ENCODE measurements at places on chromosomes 12 and 14.

DNA sequence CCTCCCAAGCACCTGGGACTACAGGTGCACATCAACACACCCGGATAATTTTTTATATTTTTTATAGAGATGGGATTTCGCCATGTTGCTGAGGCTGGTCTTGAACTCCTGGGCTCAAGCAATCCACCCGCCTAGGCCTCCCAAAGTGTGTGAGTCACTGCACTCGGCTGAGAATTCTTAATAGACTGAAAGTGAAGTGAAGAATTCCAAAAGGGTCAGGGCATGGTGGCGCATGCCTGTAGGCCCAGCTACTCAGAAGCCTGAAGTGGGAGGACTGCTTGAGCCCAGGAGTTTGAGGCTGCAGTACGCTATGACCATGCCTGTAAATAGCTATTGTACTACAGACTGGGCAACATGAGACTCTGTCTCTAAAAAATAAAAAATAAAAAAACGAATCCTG is 43.7 kb downstream of the TCHP start:
- no peak for DNase-seq

DNA sequence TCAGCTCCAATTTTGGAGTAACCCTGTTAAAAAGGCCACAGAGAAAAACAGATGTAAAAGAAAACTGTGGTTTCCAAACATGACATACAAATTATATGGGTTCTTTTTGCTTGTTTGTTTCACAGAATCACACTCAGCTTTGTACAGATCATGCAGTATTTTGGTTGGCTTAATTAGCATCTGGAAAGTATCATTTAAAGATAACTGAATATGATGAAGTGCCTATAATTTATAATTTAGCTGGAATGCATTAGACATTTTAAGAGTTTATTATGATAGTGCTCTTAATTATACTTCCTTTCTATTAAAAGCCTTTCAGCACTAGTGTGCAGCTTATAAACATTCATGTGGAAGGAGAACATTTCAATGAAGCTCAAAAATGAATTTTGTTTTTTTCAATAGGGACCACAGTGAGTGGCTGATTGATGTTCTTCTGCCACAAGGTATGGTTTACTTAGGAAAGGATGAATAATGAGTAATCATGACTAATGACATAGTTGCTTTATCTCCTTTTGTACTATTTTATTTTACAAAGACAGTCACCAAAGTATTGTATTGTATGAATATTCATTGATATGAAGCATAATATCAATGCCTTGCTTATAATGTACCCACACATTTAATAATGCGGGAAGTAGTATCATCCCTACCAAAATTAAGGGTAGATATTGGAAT is 98.3 kb downstream of the UNC79 start:
- DNase-seq, result no peak

- no peak for DNase-seq
These were observed 793.6 kb downstream of the GALC start for GRCh38 chr14:87199381-87199780.

DNA sequence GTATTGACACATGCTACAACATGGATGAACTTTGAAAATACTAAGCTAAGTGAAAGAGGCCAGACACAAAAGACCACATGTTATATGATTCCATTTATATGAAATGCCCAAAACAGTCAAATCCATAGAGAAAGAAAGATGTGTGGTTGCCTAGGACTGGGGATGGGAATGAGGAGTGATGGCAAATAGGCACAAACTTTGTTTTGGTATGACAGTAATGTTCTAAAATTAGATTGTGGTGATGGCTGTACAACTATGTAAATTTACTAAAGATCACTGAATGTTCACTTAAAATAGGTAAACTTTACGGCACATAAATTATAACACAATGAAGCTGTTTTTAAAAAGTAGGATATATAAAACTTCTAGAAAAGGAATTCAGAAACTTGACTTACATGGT is 41.7 kb downstream of the PPP1R13B start:
- DNase-seq, result no peak

DNA sequence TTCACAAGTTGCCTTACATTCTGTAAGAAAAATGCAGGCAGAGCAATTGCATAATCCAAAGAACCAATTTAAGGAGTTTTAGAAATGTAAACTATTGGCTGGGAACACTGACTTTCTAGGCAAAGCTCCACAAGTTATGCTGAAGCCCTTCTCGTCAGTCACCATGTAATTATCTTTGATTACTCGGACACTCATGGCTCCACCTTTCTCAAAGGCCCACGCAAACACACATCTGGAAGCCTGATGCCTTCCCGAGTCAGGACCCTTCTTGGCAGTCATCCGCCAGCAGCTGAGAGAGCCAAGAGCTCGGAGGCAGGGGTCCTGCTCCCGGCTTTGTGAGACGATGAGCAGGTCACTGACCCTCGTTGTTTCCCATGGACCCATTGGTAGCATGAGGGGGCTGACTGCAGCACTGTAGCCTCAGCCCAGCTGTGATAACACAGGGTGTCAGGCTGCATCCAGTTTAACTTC is 202.2 kb downstream of the TMEM132D start:
- DNase-seq, result no peak

DNA sequence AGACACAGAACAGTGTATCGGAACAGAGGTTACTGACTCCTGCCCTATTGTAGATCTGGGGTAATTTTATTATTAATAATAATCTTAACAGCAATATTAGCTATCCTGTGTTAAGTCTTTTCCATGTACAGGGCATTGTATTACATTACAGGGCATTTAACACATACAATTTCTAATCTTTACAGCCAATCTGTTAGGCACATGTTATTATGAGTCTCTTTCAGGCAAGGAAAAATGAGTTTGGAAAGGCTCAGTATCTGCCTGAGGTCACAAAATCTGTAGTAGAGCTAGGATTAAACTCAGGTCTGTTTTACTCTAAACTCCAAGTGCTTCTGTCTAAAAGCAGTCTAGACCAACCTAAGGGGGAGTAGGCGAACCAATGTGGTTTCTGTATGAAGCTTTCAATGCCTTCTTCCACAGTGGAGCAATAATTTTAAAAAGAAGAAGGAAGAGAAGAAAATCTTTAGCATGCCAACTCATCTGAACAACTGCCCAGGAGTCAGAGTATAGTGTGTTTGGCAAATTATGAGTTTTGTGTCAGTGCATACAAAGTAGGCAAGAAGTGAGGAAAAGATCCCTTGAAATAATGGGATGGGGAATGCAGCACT is 192.6 kb downstream of the CHST11 start:
- no peak for DNase-seq

DNA sequence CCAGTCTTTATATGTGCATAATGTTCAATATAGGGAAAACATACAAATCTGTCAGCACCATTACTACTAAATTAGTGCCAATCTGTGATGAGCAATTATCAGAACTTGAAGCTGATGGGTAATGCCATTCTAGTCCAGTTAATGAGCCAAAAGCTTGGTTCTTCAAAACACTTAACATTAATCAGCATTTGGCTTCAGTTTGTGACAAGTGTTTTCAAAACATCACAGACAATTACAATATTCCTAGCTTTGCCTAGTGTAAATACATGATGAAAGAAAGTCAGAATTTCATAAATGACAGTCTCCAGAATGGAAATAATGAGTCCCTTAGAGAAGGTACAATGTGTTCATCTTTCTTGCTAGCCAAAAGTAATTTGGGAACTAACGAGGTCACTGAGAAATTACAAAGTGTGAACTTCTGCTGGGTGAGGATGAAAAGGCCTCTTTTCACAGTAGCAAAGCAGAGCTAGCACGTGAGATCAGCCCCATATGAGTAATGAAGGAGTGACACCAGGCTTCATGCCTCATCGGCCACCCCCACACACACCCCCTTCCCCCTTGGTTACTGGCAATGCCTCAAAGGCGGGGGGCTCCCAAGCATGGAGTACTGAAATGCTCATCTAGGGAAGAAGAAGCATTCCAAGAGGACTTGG is 180.6 kb upstream of the EEA1 start:
- no peak for DNase-seq

GRCh38 chr12:96472384-96472783 is 17.0 kb upstream of the CFAP54 start:
- no peak for DNase-seq

DNA sequence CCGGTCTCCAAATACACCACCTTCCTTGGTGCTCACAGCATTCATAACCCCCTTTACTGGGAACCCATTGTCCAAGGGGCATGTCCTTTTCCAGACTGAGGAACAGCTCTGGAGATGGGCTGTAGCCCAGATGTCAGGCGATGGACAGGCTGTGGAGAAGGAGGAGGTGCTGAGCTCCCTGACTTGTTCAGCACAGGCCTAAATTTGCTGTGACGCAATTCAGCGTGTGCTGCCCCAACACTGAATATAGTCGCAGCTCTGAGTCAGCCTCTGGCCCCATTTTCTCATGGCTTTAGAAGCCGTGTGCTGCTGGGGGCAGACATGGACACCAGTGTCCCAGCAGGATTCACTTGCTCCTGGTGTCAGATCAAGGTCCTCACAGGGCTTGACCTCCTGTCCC is 269.1 kb downstream of the EMP1 start:
- no peak for DNase-seq

GRCh38 chr12:46357438-46358324 is 14.9 kb downstream of the SLC38A2 start:
- DNase-seq, result no peak

GRCh38 chr14:59317798-59318505 is 129.5 kb downstream of the DAAM1 start:
- no peak for DNase-seq

DNA sequence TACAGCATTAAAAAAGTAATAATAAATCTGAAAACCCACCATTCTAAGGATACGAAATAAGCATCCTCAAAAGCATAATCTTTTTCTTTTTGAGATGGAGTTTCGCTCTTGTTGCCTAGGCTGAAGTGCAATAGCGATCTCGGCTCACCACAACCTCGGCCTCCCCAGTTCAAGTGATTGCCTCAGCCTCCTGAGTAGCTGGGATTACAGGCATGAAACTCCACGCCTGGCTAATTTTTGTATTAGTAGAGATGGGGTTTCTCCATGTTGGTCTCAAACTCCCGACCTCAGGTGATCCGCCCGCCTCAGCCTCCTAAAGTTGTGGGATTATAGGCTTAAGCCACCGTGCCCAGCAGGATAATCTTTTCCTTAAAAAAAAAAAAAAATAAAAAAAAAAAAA is 4.3 kb downstream of the CCNT1 start:
- no peak for DNase-seq

- no peak for DNase-seq
These were observed 1096.5 kb downstream of the FSCB start for GRCh38 chr14:43410631-43411030.

DNA sequence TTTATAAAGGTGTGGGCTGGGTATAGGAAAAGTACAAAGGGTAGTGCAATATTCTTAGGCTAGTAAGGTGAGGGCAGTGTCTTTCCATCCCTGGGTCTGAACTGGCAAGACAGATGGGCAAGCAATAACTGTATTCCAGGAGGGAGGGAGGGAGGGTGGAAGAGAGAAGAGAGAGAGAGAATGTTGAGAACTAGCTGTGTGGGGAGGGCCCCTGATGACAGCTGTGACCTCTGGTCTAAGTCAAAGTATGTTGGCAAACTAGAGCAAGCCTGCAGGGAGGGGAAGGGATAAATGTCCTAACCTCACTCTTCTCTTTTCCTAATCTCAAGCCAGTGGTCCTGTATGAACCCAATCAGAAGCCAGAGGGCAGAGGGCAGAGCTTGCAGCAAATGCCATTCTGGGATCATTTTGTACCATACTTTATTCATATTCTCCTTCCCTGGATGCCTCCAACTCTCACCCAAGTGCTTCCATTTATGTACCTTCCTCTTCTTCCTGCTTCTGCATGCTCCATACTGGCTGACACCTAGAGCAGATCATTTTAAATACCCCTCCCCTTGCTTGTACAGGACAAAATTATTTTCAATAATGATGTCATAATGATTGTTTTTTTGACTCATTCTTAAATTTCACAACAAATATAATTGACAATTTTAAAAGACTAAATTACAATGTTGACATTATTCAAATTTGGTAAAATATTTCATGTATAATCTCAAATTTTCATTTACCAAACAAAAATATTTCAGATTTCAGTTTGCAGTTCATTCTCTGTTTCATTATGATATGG is 75.9 kb downstream of the AKAP6 start:
- no peak for DNase-seq

- no peak for DNase-seq
These were observed 10.0 kb upstream of the KRT82 start for GRCh38 chr12:52415870-52416750.

DNA sequence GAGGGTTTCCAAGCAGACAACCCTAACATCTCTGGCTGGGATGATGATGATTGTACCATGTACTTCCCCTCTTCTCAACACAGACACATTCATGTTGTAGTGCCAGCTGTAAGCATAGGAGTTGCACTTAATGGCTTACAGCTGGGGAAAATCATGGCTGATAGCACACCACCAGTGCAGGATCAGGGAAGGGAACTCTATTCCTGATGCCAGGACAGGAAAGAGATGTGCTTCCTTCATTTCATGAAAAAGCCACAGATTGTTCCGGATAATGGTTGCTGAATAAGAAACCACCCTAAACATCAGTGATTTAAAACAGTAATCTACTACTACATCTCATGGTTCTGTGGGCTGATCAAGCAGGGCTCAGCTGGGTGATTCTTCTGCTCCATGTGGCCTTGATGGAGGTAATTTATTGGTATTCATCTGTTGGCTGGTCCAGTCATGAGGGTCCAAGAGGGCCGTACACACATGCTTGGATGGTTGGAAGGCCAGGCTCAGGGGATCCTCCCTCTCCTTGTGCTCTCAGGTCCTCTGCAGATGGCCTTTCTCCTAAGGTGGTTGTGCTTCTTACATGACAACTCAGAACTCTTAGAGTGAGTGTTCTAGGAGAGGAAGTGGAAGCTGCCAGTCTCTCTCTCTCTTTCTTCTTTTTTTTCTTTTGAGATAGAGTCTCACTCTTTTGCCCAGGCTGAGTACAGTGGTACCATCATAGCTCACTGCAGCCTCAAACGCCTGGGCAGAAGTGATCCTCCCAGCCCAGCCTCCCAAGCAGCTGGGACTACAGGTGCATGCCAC is 16.5 kb downstream of the TRAF3 start:
- DNase-seq, result no peak

DNA sequence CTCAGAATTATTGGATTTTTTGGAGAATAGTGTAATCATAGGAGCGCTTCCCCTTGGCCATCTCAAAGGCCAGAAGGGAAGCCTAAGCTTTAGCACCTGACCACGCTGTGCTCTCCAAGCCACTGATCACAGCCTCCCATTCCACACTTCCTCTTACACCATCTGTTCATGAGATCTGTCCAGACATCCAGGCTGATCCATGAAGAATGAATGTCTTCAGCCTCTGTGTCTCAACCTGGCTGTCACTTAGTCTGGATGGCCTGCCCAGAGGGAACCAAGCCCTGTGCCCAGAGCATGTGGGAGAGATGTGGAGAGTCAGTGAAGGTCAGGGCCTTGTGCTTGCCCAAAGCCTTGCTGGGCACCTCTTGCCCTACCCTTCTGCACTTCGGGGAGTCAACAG is 40.5 kb downstream of the TSPAN11 start:
- DNase-seq, result no peak

- no peak for DNase-seq
These were observed 599 bp upstream of the TRHDE start for GRCh38 chr12:72271451-72272090.
